ENCODE measurements at places on chromosomes 5 and 9. TPM values are rescaled to one million over a fixed set of nuclear protein-coding genes. Genes with fewer than 3 reads are reported as not detected.

AGTPBP1 gene
- 28.2 TPM for total RNA-seq

TMEM215 gene
- total RNA-seq, result not detected

CBY3 gene
- not detected for total RNA-seq

PRR16 gene
- 42.9 TPM for total RNA-seq

HACD4 gene
- total RNA-seq, result 14.5 TPM

BARHL1 gene
- total RNA-seq, result not detected

CCNH gene
- 42.4 TPM for total RNA-seq

Data from hair follicle dermal papilla cell (primary cell).